ENCODE measurements at places on chromosomes 13 and 19.

- DNase-seq = no peak
These were observed 29.5 kb downstream of the FPR3 start for GRCh38 chr19:51824281-51825005.

DNA sequence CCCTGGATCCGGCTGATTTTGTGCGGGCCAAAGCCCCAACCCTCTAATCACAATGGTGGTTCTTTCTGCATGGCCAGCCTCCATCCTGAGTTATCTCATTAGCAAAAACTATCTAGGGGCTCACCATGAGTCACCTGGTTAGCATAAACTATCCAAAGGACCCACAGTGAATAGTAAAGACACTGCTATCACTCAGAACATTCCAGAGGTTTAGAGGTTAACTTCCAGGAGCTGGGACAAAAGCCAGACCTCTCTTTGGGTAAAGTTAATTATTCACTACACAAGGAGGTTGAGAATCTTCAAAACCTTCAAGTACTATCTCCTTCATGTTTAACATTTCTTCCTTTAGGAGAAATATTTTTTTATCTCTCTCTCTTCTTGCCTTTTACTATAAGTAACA lies 18.8 kb upstream of the PPP5C start:
- no peak for DNase-seq

DNA sequence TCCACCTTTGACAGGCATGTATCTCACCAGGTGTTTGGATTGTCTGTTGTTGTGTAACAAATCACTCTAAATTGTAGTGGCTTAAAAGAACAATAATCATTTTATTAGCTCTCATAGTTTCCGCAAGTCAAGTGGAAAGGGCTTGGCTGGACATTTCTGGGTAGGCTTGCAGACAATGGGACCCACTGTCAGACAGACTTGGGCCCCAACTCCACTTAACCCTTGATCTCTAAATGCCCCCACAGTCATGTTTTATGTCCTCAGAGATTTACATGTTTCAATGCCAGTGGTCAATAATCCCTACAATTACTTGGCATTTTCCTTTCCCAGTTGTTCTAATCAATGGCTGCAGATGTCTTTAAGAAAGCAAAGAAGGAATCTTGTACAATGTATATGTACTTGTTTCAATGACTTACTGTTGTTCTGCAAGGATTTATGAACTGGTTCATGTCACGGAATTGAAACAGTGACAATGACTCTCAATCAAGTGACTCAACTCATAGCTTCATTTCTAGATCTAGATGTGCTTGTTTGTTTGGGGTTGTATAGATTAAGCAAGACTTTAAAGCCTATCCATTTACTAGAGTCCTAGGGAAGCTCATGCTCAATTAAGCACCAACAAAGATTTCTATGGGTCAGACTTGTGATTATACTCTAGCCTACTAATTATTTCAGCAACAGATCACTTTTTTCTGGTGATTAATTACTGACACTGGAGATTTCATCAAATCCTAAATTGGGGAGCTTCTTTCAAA lies 510.1 kb upstream of the NBEA start:
- no peak for DNase-seq

DNA sequence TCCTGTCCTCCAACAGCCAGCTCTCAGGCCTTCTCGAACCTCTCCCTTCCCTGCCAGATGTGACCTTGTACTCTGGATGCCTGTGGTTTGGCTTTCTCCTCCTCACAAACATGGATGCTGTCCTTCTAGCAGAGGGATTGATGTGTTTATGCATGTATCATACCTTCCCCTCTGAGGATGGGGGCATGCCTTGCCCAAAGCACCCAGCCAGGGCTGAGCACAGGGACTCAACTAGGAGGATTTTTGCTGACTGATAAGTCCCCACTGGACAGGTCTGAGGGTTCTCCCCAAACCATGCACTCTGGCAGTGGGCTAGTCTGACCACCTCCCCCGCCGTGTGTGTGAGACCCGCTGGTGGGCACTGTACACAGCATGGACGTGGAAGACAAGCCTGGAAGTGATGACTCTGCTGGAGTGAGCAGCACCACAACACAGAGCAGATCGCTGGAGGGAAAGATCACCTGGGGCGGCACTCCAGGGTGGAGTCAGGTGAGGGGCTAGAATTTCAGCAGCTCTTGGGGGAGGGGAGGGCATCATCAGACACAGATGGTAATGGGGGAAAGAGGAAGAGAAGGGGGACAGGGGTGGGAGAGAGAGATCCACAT lies 360.3 kb upstream of the ZNF507 start:
- DNase-seq = no peak

- DNase-seq = no peak
These were observed 6.6 kb upstream of the SIGLEC12 start for GRCh38 chr19:51508059-51508733.

GRCh38 chr13:51519771-51520216 lies 64.5 kb upstream of the WDFY2 start:
- DNase-seq = no peak

DNA sequence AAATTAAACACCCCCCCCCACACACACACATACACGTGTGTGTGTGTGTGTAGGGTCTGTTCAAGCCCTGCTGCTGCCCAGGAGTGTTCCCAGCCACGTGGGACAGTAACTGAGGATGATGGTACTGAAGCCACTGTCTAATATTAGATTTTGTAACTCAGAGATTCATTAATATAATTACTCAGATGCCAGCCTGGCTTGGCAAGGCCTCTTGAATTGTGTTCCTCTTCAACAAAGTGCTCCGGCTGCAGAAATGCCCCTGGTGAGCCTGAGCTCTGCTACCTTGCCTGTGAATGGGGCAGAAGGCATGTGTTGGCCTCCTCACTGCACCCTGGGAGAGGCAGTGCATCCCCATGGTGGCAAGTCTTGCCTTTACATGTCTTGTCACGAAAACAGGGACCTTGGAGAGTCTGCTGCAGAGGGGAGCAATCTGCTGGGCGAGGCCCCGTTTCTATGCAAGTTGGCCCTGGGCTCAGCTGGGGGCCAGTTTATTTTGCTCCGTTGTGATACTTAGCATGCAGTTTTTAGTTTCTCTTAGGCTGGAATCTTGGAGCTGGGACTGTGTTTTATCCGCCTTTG lies 44.0 kb downstream of the NFIX start:
- DNase-seq = no peak

GRCh38 chr13:25067064-25067463 lies 28.9 kb upstream of the PABPC3 start:
- DNase-seq = no peak

DNA sequence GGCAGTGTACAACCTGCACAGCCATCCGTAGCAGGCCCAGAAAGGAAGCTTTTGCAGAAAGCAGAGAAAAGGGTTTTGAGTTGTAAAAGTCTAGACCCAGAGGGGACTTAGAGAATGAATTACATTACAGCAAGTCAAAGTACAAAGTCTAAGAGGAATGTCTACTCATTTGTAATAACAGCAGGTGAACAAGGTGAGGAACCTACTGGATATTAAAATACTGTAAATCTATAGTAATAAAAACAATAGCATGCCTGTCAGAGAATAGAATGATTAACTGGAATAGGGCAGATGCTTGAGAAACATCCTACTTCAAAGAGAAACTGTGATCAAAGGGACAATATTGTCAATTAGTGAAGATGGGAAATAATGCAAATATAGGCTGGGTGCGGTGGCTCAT lies 18.3 kb upstream of the ZNF414 start:
- no peak for DNase-seq

GRCh38 chr19:10998045-10998533 lies 37.3 kb downstream of the SMARCA4 start:
- DNase-seq = no peak

All from fibroblast of skin of left biceps (primary cell).